Smooth muscle cell of the coronary artery (primary cell): ENCODE measurements at places on chromosomes 4 and X. TPM values are rescaled to one million over a fixed set of nuclear protein-coding genes. Genes with fewer than 3 reads are reported as not detected.

The PIM2 gene
- total RNA-seq, result 2.3 and 3.0 TPM in 2 replicates

The SSX7 gene
- not detected in 2 replicates for total RNA-seq

The NMU gene
- 0.15 TPM in 1 of 2 replicates, not detected in the other for total RNA-seq

The SLC7A11 gene
- total RNA-seq, result 4.4 and 54.7 TPM in 2 replicates

The FAM53A gene
- total RNA-seq, result 0.23 and 1.5 TPM in 2 replicates

The NPNT gene
- total RNA-seq, result 1.1 TPM in 1 of 2 replicates, not detected in the other

The INTS6L gene
- total RNA-seq, result 2.3 and 3.5 TPM in 2 replicates

The GLOD5 gene
- total RNA-seq, result not detected in 2 replicates

The F8A3 gene
- total RNA-seq, result 0.98 TPM in 1 of 2 replicates, not detected in the other

The GCNA gene
- 1.2 and 1.5 TPM in 2 replicates for total RNA-seq

The HHIP gene
- 1.1 and 199 TPM in 2 replicates for total RNA-seq

The IL9R gene
- not detected in 2 replicates for total RNA-seq
